ENCODE measurements at places on chromosomes 16 and 17. TPM values are rescaled to one million over a fixed set of nuclear protein-coding genes. Genes with fewer than 3 reads are reported as not detected.

DNA sequence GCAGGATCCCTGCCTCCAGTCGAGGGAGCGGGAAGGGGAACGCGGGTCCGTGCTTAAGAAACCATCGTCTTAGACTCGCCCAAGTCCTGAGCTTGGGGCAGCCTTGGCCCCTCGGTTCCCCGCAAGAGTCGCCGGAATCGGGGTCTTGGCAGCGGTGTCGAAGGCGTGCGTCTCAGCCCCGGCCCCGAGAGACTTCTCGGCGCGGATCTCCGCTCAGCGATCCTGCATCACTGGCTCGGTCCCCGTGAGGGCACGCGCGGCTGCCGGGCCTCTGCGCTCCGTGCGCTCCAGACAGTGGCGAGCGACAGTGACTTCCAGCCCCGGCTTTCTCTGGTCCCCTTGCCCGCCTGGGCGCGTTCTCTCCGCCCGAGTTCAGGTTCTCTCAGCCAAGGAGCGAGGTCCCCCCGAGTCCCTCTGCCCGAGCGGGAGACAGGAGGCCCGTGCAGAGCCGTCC is 380 bp downstream of the HS3ST3A1 start:
- peak; percentile 3 for DNase-seq

The KRT23 gene
- total RNA-seq = not detected

The MYH1 gene
- total RNA-seq = not detected

GRCh38 chr16:1620391-1620790 is 8.2 kb downstream of the CRAMP1 start:
- no peak for DNase-seq

GRCh38 chr17:4965311-4965986 is 2.2 kb downstream of the SPAG7 start:
- DNase-seq = no peak

GRCh38 chr17:49964303-49964768 is 4.7 kb upstream of the DLX4 start:
- DNase-seq = no peak

DNA sequence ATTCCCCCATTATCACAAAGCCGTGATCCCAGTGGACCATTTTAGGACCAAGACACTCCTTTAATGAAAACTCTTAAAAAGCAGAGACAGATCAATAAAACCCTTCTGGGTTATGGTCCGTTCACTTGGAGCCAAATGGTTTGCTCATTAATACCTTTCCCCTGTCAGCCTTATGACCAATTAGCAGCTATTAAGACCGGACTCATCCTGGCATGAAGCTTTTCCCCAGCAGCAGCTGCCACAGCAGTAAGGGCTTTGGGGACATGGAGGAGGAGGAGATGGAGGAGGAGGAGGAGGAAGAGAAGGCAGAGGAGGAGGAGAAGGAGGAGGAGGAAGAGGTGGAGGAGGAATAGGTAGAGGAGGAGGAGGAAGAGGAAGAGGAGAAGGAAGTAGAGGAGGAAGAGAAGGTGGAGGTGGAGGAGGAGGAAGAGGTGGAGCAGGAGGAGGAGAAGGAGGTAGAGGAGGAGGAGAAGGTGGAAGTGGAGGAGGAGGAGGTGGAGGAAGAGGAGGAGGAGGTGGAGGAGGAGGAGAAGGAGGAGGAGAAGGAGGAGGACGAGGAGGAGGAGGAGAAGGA is 50.1 kb upstream of the IRX3 start:
- DNase-seq = no peak

DNA sequence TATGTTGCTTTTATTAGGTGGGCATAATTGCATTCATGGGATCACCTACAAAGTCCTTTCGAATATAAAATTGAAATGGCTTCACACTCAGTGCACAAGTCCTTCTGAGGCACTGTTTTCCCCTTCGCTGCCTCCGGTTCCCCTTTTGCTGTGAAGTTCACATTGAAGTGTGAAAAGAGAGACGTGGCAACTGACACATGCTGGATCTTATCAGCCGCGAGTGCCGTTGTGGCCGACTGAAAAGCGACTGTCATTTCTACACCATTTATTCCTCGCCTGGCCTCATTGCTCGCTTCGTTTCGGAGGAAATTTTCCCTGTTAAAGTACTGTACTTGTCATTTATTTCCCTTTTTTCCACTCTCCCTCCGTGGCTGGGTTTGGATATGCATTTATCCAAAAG is 423.5 kb downstream of the MAF start:
- no peak for DNase-seq
